Urinary bladder (tissue), 4 donors: ENCODE measurements at places on chromosomes 5 and 9. TPM values are rescaled to one million over a fixed set of nuclear protein-coding genes. Genes with fewer than 3 reads are reported as not detected.

GRCh38 chr9:15824310-15824709 lies 271.5 kb downstream of the CCDC171 start:
- no peak for DNase-seq

- DNase-seq, result no peak
Measured at GRCh38 chr9:3447788-3448187, 78.0 kb downstream of the RFX3 start.

DNA sequence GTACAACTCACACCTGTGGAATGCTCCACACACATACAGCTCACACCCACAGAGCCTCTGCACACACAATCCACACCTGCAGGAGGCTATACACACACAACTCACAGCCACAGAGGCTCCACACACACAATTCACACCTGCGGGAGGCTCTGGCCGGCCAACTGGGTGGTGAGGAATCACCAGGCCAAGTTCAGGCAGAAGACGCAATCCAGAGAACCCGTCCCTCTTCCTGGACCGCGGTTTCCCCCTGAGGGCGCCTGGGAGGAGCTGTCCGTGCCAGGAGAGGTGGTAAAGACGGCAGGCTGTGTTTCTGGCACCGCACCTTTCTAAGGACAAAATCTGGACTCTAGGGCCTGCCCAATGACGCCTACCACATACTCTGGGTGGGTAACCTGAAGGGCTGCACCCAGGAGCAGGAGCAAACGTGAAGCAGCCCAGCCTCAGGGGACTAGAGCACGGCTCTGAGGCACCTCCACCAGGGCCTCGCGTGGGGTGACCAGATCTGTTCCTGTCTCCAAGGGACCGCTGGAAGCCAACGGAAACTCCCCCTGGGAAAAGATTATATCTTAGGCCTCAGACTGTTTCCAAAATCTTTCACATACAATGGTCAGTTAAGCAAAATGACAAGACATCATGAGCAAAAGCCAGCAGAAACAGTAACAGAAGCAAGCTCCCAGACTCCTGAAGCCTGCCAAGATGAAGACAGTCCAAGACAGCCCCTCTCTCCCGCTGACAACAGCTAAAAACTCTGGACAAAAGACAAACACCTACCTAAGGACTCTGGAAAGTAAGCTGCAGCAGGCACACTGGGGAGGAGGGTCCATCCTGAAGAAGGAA lies 16.9 kb downstream of the CAMSAP1 start:
- DNase-seq, result no peak

OLFML2A gene
- 36.8 TPM for polyA plus RNA-seq

DNA sequence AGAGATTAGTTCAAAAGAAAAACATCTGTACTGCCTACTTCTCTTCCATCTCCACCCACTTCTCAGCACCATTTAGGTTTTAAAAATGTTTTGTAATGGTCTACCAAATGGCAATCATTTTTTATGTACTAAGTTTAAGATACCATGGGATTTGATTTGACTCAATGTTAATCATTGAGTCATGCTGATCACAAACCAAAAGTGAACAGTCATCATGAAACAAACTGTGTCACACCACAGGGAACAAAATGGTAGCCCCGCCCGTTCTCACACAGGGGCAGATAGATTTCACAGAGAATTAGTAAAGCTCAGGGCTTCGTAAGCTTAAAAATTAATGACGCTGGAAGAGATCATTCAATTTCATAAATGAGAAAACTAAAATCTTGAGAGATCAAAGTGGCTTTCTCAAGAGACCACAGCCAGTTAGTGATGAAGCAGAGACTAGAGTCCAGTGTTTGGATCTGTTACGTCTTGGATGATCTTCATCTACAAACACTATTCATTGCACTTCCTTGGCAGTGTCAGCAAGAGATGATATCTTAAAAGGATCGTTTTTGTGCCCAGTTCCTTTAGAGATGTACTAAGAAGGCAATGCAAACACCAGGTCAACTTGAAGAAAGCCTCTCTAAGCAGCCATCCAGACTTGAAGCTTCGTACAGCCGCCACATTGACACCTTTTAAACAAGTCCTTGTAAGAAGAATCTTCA lies 33.9 kb upstream of the TRIO start:
- DNase-seq, result no peak

WDR38 gene
- not detected for polyA plus RNA-seq

GRCh38 chr5:173878224-173878967 lies 9.8 kb upstream of the CPEB4 start:
- no peak for DNase-seq

- DNase-seq, result no peak
Measured at GRCh38 chr5:82277613-82277986, 554 bp downstream of the RPS23 start.

DNA sequence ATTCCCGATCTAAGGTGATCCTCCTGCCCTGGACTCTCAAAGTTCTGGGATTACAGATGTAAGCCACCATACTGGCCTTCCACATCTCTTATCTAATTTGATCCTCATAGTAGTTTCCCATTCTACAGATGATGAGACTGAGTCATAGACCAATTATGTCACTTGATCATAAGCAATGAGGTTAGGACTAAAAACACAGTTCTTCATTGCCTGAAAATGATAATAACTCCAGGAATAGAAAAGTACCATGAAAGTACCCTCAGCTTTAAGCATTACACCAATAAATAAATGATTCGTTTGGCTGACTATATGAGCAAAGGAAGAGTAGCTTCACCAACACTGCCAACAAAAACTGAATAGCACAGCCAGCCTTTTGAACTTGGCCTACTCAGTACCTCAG lies 389.5 kb downstream of the ACTL7B start:
- DNase-seq, result no peak

- peak; percentile 6 for DNase-seq
Measured at GRCh38 chr5:174793684-174794328, 69.4 kb downstream of the MSX2 start.

DNA sequence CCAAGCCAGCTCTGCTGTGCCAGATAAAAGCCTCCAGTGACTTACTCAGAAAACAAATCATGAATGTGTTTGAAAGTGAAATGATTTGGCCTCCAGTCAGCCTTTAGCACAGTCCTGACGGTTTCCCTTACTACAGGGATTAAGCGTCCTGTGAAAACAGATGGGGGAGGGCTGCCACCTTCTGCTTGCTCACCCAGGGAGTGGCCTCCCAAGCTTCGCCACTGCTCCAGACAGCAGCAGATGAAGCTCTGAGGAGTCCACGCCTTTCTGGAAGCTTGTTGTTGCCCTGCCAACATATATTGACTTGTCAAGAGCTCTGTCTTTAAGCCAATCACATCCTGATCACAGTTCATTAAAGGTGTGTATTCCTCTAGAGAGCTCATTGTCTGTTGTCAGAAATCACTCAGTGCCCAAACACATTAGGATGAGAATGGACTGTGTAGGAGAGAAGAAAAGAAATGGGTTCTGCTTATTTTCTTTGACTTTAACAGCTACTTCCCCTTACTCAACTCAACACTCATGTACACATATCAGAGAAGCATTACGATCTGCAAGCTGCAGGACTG lies 4.9 kb upstream of the FYB1 start:
- DNase-seq, result no peak

IRX1 gene
- 0.04 TPM for polyA plus RNA-seq

DNA sequence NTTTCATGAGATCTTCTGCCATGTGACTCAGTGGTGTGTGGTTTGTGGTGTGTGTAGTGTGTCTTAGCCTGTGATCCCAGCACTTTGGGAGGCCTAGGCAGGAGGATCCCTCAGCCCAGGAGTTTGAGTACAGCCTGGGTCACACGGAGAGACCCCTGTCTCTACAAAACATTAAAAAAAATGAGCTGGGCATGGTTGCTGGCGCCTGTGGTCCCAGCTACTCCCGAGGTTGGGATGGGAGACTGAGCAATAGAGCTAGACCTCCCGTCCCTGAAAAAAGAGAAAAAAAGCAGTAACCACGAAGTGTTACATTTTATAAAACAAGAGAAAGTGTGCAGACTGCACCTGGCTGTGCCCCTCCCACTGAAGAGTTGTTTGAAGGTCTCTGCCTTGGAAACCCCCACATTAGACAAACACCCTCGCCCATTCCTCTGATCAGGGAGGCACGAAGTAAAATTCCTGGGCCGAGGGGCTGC lies 21.2 kb upstream of the RNU6ATAC start:
- no peak for DNase-seq

SPINK6 gene
- polyA plus RNA-seq, result not detected

- DNase-seq, result peak; percentile 26
Measured at GRCh38 chr9:36401164-36401740, 1.2 kb upstream of the RNF38 start.

GRCh38 chr5:91443023-91443422 lies 59.9 kb upstream of the ARRDC3 start:
- DNase-seq, result no peak

PDE6A gene
- 0.01 TPM for polyA plus RNA-seq

GRCh38 chr5:109413458-109413857 lies 3.7 kb upstream of the PJA2 start:
- DNase-seq, result no peak

INSL4 gene
- polyA plus RNA-seq, result not detected

- no peak for DNase-seq
Measured at GRCh38 chr9:123039617-123040219, 6.3 kb downstream of the GPR21 start.

DNA sequence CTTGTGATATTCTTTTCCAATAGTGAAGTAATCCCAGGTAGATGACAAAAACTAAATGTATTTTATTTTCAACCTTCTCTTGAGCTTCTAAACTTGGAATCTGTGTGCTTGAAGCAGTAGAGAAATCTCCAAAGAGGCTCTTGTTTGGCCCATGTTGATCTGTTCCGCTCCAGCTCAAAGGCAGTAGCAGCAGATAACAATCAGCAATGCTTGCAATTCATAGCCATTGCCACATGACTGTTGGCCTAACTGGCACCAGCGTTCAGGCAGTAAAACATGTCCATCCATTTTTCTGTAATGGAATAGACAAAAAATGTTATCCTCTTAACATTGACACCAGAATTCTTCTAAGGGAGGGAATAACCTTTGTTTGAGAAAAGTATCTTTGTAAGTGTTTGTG lies 270.7 kb upstream of the MSX2 start:
- no peak for DNase-seq

LMAN2 gene
- polyA plus RNA-seq, result 209 TPM

- DNase-seq, result no peak
Measured at GRCh38 chr5:14115323-14115895, 27.7 kb upstream of the TRIO start.

DNA sequence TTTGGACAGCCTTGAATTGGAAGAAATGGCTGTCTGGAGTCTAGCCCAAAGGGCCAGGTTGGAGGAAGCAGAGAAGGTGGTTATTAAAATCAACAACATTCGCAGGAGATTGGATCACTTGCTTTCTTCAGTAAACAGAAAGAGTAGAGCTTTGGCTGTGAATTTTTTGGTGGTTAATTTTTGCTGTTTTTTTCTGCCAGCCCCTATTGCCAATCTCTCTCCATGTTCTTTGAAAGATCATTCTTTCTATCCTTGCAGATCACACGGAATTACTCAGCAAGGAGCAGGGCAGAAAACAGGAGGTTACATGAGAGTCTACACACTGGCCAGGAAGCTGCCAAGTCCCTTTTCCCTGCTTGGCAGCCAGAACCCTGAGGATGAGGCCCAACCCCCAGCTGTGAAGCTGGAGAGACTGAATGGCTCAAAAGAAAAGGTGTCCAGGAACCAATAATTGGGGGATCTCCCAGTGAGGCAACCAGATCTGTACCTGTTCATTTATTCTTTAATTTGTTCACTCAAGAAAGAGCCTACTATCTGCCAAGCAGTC lies 13.0 kb downstream of the GLRX start:
- no peak for DNase-seq

GRCh38 chr5:56729488-56729887 lies 85.9 kb upstream of the MAP3K1 start:
- DNase-seq, result no peak

GRCh38 chr5:172008689-172009141 lies 2.3 kb upstream of the FBXW11 start:
- DNase-seq, result no peak

FGF1 gene
- 0.58 TPM for polyA plus RNA-seq

GRCh38 chr5:74543162-74543995 lies 97.1 kb downstream of the ENC1 start:
- DNase-seq, result no peak

SDHA gene
- polyA plus RNA-seq, result 106 TPM

GRCh38 chr9:100352201-100352726 lies 478 bp downstream of the TEX10 start:
- DNase-seq, result no peak

GRCh38 chr5:172626031-172626581 lies 15.0 kb upstream of the NEURL1B start:
- no peak for DNase-seq

SLCO4C1 gene
- 0.04 TPM for polyA plus RNA-seq

LHX3 gene
- not detected for polyA plus RNA-seq

DNA sequence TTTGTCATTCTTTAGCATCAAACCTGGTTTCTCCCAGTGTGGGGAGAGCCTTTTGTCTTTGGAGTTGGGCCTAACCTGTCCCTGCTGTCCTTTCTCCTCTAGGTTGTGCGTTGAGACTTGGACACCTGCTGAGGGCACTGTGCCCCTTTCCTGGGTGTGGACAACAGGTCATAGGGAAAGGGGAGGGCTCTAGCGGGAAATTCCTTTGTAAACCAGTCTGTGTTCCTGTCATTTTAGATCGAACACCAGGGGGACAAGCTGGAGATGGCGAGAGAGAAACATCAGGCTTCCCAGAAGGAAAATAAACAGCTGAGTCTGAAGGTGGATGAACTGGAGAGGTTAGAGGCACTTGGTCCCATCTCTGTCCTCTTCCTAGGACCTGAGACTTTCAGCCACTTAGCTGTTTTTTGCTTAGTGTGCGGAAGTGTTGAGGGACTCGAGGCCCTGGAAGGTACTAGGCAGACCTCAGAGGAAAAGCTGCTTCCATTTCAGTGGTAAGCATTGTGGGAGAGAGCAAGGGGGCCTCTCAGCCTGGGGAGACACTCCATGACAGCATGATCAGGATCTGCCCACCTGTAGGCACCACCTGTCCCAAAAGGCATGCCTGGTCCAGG lies 8.6 kb upstream of the GLE1 start:
- no peak for DNase-seq

BBLN gene
- 144 TPM for polyA plus RNA-seq
